ENCODE measurements at places on chromosomes 12 and 14. TPM values are rescaled to one million over a fixed set of nuclear protein-coding genes. Genes with fewer than 3 reads are reported as not detected.

The TMEM19 gene
- total RNA-seq: 36.8 TPM

DNA sequence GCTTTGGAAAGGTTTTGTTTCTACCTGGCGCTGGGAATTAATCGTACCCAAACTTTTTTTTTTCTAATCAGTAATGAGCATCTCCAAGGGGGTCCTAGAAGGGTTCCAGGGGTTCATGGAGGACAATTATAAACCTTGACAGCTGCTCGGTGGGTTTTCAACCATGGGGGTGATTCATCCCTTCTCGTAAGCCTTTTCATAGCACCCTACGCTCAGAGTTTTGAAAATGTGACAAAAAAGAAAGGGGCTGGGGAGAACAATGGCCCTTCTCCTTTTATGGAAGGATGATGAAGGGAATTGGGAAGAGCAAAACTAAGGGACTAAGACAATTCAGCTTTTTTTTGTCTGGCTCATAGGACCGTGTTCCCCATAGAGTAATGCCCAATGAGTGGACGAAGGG, 196.7 kb downstream of the ZFP36L1 start:
- no peak for DNase-seq

DNA sequence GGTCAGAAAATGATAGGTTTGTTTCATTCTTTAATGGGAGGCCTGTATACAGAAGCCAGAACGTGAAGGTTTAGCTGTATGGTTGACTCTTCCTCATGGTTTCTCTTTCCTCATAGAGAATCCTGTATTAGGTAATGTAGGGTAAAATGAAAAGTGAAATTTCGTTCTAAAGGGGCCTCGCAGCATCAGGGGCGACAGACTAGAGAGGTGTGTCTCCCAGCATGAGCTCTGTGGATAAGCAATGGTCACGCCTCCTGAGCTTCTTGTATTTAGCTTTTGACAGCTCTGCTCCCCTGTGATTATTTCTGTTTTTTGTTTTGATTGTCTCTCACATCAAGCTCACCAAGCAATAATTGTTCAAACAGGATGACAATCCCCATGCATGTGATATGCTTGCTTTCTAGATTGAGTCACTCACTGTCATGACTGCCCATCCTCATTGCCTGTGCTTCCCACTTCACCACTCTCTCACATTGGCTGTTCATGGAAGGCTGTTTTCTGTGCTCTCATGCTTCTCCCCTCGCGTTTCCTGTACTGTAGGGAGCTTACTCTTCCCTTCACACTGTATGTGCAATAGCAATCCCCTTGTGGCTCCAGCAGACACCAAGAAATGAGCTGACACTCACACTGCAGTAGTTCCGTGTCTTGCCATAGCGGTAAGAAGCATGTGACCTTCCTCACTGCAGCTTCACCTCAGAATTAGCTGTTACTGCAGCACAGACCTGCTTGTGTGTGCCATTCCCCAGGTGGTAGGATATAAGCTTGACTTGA, 44.0 kb downstream of the RAD52 start:
- DNase-seq: no peak

DNA sequence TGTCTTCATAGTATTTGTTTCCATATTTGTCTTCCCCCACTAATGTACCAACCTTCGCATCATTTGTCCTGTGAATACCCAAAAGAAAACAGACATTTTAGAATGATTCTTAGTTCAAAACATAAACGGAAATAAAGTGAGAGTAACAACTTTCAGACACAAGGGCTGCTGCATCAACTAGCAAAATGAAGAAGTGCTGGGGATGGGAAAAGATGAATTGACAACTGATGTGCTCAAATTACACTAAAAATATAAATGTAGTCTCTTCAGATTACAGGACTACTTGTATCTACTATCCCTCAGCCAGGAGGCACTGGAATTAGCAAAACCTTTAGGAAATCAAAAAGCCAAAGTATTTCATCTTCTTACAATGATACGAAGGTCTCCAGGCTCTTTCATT, 743 bp downstream of the NDUFA12 start:
- no peak for DNase-seq

The SLC25A29 gene
- 10.4 TPM for total RNA-seq

DNA sequence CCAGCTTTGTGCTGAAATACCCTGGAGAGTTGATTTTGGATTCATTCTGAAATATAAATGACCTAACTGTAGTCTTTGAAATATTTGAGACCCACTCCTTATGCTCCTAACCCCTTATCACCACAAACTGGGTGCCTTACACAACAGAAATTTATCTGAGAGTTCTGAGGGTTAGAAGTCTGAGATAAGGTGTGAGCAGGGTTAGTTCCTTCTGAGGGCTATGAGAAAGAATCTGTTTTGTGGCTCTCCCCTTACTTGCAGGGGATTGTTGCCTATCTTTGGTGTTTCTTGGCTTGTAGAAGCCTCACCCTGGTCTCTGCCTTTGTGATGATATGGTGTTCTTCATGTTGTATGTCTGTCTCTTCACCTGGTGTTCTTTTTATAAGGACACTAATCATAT, 91.7 kb downstream of the DERA start:
- no peak for DNase-seq
